MCF 10A (cell line): ENCODE measurements at places on chromosomes 1 and 21. TPM values are rescaled to one million over a fixed set of nuclear protein-coding genes. Genes with fewer than 3 reads are reported as not detected.
A peak's percentile ranks its signal among the peaks of the same experiment; 100 is the strongest.

The BCL2L15 gene
- total RNA-seq = 0.27 and 2.3 TPM in 2 replicates

DNA sequence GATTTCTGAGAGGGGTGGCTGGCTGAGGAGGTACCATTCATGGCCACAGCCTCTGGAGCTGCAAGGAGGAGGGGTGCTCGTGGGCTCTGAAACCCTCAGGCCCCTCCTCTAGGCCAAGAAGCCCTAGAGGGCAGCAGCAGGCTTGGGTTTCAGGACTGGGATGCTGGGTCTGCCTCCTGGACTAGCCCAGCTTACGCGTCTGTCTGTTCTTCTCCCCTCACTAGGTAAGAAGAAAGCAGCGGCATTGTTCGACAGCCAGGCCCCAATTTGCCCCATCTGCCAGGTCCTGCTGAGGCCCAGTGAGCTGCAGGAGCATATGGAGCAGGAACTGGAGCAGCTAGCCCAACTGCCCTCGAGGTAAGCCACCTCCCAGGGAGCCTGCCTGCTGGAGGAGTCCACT is 60.3 kb downstream of the TMEM53 start:
- H3K36me3 ChIP-seq = peaks cover 14% of the 10 kb centered on the region
- H3K4me3 ChIP-seq = no peak overlapping the region
- no peak overlapping the region for H3K27ac ChIP-seq
- DNase-seq = no peak

GRCh38 chr1:57517587-57518374 is 93.9 kb upstream of the DAB1 start:
- H3K27ac ChIP-seq = no peak overlapping the region
- H3K4me3 ChIP-seq = no peak overlapping the region
- no peak for DNase-seq
- no peaks in the 10 kb centered on the region for H3K4me1 ChIP-seq
- H3K36me3 ChIP-seq = no peaks in the 10 kb centered on the region
- peaks cover 27% of the 10 kb centered on the region for H3K27me3 ChIP-seq

DNA sequence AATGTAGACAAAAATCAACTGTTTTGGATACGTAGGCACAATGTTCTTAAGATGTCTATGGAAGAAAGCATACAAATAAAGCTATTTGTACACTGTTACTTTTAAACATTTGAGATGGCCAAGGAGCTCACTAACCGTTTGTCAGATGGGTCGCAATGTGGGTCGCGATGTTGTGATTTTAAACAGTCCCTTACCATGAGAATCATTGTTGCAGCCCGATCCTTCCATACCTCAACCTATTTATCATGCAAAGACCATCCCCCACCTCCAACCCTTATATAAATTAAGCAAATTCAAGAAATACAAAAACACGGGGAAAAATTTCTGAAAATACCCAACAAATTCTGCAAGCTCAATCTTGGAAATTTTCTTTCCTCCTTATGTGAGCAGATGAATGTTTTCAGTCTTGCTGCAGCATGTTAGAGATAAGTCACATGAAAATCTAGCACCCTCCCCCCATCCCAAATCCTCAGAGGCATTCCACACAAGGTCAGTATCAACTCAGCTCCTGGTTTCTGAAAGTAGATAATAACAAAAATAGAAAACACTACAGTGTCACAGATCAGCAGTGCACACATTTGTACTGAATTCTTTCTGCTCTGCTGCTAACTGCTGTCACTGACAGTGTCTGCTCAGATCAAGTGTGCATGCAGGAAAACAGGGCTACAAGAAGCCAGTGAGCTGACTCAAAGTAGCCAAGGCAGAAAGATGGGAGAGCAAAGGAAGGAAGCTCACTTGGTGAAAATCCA is 92.9 kb upstream of the TTC39A start:
- H3K27ac ChIP-seq = no peak overlapping the region
- no peaks in the 10 kb centered on the region for H3K27me3 ChIP-seq
- peaks cover 6% of the 10 kb centered on the region for H3K4me1 ChIP-seq
- DNase-seq = no peak
- H3K36me3 ChIP-seq = peaks cover 43% of the 10 kb centered on the region

The CLIC6 gene
- total RNA-seq = not detected in 2 replicates

DNA sequence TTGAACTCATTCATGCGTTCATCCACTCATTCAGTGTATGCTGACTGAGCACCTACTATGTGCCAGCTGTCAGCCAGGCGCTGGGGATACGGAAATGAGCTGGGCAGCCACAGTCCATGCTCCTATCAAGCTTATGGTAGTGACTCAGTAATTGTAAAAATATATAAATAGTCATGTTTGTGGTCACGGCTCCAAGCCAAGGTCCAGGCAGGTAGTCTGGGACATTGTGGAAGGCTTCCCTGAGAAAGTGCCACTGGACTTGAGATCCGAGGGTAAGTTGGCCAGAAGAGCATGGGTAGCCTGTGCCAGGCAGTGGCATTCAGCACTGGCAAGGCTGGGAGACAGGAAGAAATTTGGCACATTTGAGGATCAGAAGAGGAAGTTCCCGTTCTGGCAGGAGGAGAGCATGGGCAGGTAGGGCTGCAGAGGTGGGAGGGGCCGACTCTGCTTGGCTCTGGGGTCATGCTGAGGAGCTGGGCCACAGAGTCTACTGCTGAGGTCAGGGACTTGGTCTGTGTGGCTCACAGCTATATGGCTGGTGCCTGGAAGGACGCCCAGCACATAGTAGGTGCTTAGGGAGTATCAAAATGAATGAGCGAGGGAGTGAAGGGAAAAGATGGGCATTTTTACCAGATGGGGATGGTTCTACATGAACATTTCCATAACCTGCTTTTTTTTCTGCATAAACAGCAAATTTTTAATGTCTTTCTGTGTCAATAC is 6.9 kb downstream of the PTPRF start:
- no peak overlapping the region for H3K4me3 ChIP-seq
- DNase-seq = peak; percentile 66
- no peak overlapping the region for H3K27ac ChIP-seq
- peaks cover 32% of the 10 kb centered on the region for H3K4me1 ChIP-seq

- no peak overlapping the region for H3K4me3 ChIP-seq
- H3K27me3 ChIP-seq = no peaks in the 10 kb centered on the region
- H3K36me3 ChIP-seq = peaks cover 62% of the 10 kb centered on the region
- H3K27ac ChIP-seq = no peak overlapping the region
These were observed 15.1 kb downstream of the KHDRBS1 start for GRCh38 chr1:32028746-32029145.

GRCh38 chr1:198918920-198919319 is 280.1 kb downstream of the PTPRC start:
- H3K36me3 ChIP-seq = peaks cover 17% of the 10 kb centered on the region
- peaks cover 61% of the 10 kb centered on the region for H3K4me1 ChIP-seq
- H3K27ac ChIP-seq = peak overlapping the region; percentile 94
- H3K4me3 ChIP-seq = peak overlapping the region; percentile 68

- DNase-seq = no peak
- no peaks in the 10 kb centered on the region for H3K4me1 ChIP-seq
- no peak overlapping the region for H3K4me3 ChIP-seq
- no peaks in the 10 kb centered on the region for H3K36me3 ChIP-seq
- no peak overlapping the region for H3K27ac ChIP-seq
- H3K27me3 ChIP-seq = no peaks in the 10 kb centered on the region
These were observed 94.6 kb downstream of the TGFB2 start for GRCh38 chr1:218439541-218440295.

- peaks cover 6% of the 10 kb centered on the region for H3K4me1 ChIP-seq
- no peak overlapping the region for H3K27ac ChIP-seq
- DNase-seq = no peak
- no peak overlapping the region for H3K4me3 ChIP-seq
- no peaks in the 10 kb centered on the region for H3K36me3 ChIP-seq
These were observed 58.6 kb upstream of the CD34 start for GRCh38 chr1:207969528-207969927.

The KCND3 gene
- not detected in 2 replicates for total RNA-seq

DNA sequence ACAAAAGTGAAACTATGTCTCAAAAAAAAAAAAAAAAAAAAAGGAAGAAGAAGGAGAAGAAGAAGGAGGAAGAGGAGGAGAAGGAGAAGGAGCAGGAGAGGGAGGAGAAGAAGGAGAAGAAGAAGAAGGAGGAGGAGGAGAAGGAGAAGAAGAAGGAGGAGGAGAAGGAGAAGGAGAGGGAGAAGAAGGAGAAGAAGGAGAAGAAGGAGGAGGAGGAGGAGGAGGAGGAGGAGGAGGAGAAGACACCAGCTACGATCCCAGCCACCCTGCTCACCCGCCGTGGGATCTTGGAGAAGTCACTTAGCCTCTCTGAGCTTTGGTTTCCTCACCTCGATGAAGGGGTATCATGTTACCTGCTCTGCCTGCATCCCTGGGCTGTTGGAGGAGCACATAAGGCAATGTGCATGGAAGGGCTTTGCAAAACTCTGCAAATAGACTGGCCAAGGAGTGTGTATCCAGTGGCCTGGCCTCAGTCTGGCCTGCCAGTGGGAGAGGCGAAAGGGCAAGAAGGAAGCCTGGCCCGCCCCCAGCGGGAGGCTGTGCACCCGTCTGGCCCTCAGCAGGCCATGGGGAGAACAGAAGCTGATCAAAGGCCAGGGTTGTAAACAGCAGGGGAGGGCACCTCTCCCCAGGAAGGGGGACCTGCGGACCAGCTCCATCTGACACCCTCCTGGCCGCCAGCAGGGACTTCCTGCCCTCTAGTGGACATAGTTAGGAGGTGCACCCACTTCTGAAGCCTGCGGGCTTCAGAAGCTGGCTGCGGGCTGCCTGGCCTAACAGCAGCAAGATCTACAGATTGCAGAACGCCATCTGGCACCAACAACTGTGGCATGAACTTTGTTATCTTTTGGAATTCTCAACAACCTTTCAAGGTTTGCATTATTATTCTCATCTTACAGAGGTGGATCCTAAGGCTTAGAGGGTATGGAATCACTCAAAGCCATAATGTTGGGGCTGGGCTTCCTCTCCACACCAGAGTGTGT is 19.2 kb upstream of the CDK18 start:
- no peak overlapping the region for H3K4me3 ChIP-seq
- H3K27me3 ChIP-seq = peaks cover 45% of the 10 kb centered on the region
- no peak overlapping the region for H3K27ac ChIP-seq
- peak; percentile 88 for DNase-seq

The MINDY1 gene
- total RNA-seq = 8.9 and 10.4 TPM in 2 replicates

DNA sequence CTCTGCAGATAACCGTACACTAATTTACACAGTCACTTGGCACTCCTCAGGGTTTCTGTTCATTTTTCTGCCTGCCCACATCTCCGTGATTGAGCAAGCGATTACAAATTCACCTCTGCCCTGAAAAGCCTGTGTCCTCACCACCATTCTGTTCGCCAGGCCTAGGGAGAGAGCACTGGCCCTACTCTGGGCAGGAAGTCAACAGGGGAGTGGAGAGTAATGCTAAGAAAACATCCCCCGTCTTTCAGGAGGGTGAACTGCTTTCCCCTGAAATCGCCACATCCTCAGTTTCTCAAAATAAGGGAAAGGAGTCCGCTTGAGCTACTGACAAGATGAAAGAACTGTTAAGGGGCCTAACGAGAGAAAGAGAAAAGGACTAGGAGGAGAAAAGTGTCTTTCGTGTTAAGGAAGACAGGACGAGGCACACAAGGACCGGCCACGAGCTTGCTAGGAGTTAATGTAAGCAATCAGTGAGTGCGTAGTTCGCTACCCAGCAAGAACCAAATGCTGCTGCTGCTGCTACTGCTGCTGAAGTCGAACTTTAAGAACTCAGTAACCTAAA is 632 bp downstream of the PEX19 start:
- peak; percentile 82 for DNase-seq
- peaks cover 19% of the 10 kb centered on the region for H3K4me1 ChIP-seq
- peak overlapping the region; percentile 100 for H3K4me3 ChIP-seq
- no peaks in the 10 kb centered on the region for H3K27me3 ChIP-seq

The IVL gene
- total RNA-seq = 0.33 and 0.56 TPM in 2 replicates

DNA sequence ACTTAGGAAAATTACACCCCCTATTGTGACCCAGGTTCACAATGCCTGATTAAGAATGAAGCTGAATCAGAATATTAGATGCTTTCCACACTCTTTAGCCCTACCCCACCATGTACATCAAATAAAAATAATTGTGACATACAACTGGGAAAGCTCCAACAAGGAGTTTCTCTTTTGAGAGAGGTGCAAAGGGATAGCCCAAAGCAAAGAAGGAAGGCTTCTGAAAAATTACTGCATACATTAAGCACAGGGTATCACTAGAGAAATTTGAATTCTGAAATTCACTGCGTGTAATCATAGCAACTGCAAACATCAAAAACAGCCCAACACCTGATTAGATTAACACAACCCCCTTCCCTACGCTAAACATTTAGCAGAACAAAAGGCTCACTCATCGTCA is 34.1 kb downstream of the PDE4B start:
- DNase-seq = no peak
- no peaks in the 10 kb centered on the region for H3K4me1 ChIP-seq
- H3K27ac ChIP-seq = no peak overlapping the region
- no peak overlapping the region for H3K4me3 ChIP-seq
- H3K27me3 ChIP-seq = peaks cover 66% of the 10 kb centered on the region
- no peaks in the 10 kb centered on the region for H3K36me3 ChIP-seq

The SH2D2A gene
- total RNA-seq = 19.2 and 27.9 TPM in 2 replicates

- H3K27me3 ChIP-seq = no peaks in the 10 kb centered on the region
- peak overlapping the region; percentile 98 for H3K27ac ChIP-seq
- peaks cover 38% of the 10 kb centered on the region for H3K4me1 ChIP-seq
- DNase-seq = peak; percentile 61
These were observed 53.9 kb upstream of the ASPM start for GRCh38 chr1:197200272-197200899.

The KHDRBS1 gene
- total RNA-seq = 106 and 107 TPM in 2 replicates

GRCh38 chr1:22388671-22389450 is 62.8 kb upstream of the ZBTB40 start:
- H3K36me3 ChIP-seq = no peaks in the 10 kb centered on the region
- DNase-seq = peak; percentile 21
- no peaks in the 10 kb centered on the region for H3K4me1 ChIP-seq
- H3K4me3 ChIP-seq = no peak overlapping the region
- H3K27ac ChIP-seq = no peak overlapping the region
- H3K27me3 ChIP-seq = peaks cover 63% of the 10 kb centered on the region

DNA sequence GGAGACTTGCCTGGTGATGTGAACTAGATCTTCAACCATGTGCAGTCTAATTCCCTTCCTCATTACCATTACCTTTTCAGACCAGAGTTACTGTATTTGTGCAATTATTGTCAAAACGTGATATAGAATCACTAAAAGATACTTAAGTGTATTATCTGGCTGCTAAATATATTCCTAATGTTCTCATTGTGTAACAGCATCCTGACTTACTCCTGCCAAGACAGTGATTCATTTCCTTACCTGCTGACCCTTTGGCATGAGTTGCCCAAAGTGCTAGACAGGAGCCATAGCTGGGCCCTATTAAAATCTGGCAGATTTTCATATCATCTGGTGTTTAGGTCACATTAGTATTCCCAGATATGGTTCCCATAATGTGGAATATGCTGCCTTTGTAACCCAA is 598.3 kb upstream of the CAMK1G start:
- H3K4me1 ChIP-seq = peaks cover 49% of the 10 kb centered on the region
- no peak overlapping the region for H3K4me3 ChIP-seq
- peak overlapping the region; percentile 10 for H3K27ac ChIP-seq
- H3K27me3 ChIP-seq = no peaks in the 10 kb centered on the region
- peak; percentile 97 for DNase-seq
- H3K36me3 ChIP-seq = no peaks in the 10 kb centered on the region
